ENCODE measurements at places on chromosomes 4 and X.

GRCh38 chrX:74370487-74370886 is 50.8 kb upstream of the SLC16A2 start:
- DNase-seq, result no peak

DNA sequence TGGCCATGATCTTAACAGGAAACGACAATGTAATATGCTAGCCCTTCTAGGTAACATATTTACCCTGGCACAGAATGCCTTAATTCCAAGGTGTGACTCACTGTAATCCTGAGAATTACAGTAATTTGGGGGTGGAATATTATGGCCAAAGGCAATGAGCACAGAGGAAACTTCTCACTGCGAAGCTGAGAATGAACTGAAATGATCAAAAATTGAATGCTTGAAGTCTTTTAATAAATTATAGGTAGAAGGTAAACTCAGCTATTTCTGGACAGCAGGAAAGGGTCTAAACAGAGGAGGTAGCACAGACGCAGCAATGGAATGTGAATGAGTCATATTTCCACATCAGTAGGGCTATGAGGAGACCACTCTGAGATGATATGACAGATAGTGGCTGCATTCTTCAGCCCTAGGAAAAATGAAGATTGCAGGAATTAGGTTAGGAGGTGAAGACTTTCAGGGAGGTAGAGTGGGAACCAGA is 312.6 kb downstream of the PACRGL start:
- no peak for DNase-seq

GRCh38 chrX:72041176-72041575 is 90.5 kb downstream of the RTL5 start:
- DNase-seq, result no peak

DNA sequence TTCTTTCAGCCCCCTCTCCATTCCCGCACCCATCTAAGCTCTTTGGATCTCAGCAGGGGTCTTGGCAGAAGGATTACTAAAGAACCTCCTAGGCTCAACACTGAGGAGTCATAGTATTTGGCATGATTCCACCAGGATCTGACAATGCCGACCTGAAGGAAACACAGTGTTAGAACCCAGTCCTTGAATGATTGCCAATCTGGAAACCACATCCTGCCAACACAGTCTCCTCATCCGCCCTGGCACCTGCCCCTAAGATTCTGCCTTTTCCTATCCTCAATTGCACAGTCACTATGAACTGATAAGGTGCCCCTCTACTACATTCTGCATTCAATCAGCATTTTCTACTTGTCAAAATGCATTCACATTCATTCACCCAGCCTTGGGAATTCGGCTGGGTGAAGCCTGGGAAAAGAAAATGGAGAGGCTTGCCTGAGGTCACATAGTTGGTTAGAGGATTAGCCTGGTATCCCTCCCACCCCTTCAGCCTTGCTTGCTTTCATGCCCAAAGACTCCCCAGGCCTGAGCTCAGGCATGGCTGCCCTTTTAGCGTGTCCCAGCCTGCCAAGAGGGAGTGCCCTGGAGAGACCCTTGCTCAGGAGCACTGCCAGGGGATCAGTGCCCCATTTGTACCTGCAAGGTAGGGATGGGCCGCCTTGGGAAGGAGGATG is 2.2 kb upstream of the CLDN2 start:
- no peak for DNase-seq

- DNase-seq, result no peak
These were observed 17.8 kb upstream of the HGFAC start for GRCh38 chr4:3423952-3424351.

DNA sequence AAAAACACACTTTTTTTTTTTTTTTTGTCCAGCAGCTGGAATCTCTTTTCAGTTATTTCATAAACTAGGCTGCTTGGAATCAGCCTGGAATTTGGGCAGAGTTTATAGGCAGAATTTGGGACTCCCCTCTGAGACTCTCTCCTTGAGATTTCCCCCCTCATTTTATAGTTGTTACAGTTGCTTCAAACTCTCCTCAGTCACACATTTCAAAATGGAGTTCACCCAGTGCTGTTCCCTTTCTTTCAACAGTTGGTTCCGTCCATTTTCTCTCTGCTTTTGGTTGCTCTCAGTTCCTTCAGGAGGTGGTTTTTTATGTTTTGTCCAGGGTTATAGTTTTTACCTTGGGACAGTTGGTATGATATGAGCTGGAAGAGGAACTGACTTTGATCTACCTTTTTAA is 27.5 kb downstream of the NSD2 start:
- DNase-seq, result no peak

DNA sequence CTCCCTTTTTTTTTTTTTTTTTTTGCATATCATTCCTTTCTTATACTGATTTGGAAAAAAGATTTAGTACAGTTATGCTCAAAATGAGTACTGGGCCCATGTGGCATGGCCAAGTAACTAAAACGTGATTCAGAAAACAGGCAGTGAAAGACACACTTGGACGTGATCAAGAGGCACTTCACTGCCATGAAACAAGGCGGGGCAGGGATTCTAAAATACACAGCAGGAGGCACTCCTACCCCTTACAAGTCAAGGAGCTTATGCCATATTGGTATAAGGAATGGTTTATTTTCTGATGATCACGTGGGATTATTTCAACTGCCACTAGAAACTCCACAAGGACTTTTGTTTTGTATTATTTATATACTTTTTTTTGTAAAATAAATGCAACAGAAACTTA is 72.0 kb downstream of the CHST7 start:
- DNase-seq, result no peak

GRCh38 chr4:176793060-176793605 is 411 bp upstream of the VEGFC start:
- no peak for DNase-seq

GRCh38 chr4:40750461-40751258 is 905 bp downstream of the NSUN7 start:
- peak; percentile 19 for DNase-seq

- DNase-seq, result no peak
These were observed 415.0 kb upstream of the RPS6KA3 start for GRCh38 chrX:20681683-20682082.

DNA sequence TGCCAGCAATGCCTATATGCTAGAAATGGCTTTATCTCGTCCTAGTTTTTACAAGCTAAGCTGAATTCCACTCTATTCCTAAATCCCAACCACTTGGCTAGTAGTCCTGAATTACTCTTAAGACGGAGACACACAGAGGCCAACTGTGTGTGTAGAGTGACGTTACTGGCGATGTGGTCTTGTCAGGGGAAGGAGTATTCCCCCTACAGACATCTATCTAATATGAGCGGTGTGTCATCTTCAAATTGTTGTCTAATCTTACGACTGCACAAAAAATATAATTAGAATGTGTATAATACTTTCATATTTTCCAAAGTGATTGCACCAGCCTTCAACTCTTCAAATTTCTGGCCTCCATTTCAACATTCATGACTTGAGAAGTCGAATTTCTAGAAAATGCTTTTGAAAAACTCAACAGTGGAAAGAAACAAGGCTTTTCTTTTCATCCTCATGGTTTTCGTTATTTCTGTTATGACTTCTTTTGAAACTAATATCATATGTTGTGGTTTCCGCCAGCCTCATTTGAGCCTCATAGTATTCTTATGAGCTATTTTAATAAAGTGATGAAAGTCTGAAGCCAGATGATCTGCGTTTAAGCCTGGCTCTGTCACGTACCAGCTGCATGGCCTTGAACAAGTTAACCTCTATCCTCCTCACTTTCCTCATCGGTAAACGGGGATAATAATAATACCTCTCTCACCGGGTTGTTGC is 132.3 kb downstream of the SOWAHB start:
- peak; percentile 88 for DNase-seq

- DNase-seq, result no peak
These were observed 65.6 kb downstream of the MCF2 start for GRCh38 chrX:139642241-139642927.

- DNase-seq, result no peak
These were observed 99.8 kb downstream of the KLHL8 start for GRCh38 chr4:87120411-87121162.

GRCh38 chr4:2795893-2796848 is 3.3 kb downstream of the SH3BP2 start:
- DNase-seq, result no peak

GRCh38 chrX:143058120-143058519 is 32.4 kb downstream of the SPANXN4 start:
- DNase-seq, result no peak

DNA sequence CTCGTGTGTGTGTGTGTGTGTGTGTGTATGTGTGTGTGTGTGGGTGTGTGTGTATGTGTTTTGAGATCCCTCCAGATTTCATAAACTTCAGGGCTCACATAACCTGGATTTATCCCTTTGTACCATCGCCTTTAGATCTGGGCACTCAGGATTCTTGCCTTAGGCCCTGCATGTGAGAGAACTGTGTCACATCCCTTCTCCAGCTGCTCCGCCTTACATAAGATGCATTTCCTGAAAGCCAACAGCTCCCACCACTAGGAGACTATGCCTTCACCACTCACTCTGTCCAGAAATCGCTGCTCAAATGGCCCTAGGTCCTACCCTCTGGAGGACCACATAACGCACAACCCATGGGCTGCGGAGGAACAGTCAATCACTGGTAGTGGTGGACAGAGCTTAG is 348.8 kb downstream of the CCSER1 start:
- DNase-seq, result no peak

GRCh38 chr4:40283968-40284367 is 51.2 kb upstream of the CHRNA9 start:
- DNase-seq, result no peak

DNA sequence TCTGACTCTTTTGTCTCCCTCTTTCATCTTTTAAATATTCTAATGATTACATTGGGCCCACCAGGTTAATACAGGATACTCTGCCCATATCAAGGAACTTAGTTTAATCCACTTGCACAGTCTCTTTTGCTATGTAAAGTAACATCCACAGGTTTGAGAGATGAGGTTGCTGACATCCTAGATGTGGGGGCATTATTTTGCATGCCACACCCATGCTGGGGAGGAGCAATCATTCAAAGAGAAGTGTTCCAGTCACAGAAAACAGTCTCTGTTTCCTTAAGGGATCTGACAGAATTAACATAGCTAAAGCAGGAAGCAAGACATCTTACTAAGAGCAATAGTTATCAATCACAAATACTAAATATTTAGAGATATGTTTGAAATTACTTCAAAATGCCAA is 11.5 kb upstream of the TRAM1L1 start:
- DNase-seq, result no peak

GRCh38 chr4:6423575-6423974 is 48.8 kb downstream of the PPP2R2C start:
- DNase-seq, result no peak

GRCh38 chrX:43446752-43447151 is 209.3 kb upstream of the MAOA start:
- DNase-seq, result no peak

GRCh38 chrX:74349387-74349786 is 45.4 kb downstream of the ZCCHC13 start:
- DNase-seq, result no peak

DNA sequence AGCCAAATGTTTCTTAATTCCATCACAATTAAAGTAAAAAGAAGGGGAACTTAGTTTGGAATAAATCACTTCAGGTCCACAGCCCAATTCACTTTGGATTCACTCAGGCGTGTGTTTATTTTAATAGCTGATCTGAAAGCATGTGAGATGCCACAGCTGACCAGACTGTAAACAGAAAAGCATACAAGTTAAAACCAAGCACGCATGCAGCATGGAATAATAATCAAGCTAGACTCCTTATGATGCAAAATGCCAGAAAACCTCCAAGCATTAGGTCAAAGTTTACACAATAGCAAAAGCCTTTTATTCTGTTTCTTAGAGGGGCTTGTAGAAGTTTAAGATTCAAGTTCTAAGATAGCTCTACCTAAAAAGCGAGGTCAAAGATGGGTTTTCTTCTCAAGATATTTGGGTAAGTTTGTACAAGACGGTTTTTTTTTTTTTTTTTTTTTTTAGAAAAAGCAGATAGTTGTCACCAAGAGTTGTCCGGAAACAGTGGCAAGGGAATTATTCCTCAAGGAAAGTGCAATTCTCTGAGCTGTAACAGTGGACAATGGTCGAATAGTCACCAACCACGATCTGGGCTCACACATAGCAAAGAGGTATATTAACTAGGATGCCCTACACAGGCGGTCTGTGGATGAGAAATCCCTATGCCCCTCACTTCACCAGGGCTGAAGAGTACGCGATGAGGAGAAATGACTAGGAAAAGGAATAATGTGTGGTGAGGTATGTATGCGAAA is 763 bp upstream of the PRRG1 start:
- no peak for DNase-seq

DNA sequence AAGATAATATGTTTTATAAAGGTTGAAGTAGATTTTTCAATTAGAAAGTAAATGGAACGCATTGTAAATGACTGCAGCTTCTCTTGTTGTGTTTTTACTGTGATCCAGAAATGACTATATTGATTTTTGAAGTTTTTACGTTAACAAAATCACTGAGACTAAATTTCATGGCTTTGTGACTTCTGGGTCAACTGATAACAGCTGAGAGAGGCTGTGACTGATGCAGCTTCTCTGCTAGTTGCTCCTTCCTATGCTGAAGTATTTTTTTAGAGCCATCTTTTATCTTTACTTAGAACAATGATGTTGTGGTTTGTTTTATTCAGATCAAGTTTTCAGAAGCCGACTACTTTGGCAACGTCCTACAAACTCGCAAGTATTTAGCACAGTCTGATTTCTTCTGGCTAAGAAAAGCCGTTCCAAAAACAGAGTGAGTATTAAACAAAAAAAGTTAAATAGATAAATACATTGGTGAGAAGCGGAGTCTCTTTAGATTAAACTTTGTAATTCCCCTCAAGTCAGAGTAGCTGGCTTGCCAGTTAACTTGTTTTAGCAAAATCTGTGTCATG is 94.7 kb upstream of the CBLL2 start:
- no peak for DNase-seq

DNA sequence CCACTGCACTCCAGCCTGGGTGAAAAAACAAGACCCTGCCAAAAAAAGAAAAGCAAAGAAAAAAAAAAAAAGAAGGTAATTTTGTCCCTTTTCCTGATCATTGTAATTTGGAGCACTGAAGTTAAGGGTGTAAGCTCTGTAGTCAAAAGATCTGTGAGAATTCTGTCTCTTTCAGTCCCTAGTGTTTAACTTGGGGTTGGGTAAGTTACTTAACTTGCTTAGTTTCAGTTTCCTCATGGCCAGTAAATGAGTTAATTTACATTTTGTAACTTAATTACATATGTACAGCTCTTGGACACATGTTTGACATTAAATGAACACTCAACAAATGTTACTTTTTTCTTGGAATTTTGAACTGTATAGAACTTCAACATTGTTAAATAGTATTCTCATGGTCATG is 10.9 kb upstream of the UBE2K start:
- no peak for DNase-seq

- no peak for DNase-seq
These were observed 230.2 kb downstream of the AFAP1 start for GRCh38 chr4:7709431-7709830.

DNA sequence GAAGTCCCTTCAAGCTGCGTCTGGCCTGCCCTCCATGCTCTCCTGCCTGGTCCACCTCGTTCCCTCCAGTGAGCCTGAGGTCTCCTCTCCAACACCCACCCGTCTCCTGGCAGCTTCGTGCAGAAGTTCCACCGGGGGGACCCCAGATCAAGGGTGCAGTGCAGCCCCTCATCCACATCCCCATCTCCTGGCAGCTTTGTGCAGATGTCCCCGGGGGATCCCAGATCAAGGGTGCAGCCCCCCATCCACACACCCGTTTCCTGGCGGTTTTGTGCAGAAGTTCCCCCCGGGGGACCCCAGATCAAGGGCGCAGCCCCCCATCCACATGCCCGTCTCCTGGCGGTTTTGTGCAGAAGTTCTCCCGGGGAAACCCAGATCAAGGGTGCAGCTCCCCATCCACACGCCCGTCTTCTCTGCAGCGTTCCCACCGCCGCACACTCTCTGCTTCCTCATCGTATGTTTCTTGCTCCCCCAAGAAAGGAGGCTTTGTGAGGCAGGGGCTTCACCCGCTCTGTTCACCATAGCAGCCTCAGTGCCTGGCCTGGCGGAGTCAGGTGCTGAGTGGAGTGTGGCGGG is 35.7 kb downstream of the PIGG start:
- no peak for DNase-seq

GRCh38 chr4:141427726-141428296 is 207.1 kb downstream of the ZNF330 start:
- DNase-seq, result no peak
